ENCODE measurements at places on chromosomes 4 and X.

- DNase-seq = no peak
Measured at GRCh38 chr4:140529434-140529833, 5.5 kb downstream of the ELMOD2 start.

DNA sequence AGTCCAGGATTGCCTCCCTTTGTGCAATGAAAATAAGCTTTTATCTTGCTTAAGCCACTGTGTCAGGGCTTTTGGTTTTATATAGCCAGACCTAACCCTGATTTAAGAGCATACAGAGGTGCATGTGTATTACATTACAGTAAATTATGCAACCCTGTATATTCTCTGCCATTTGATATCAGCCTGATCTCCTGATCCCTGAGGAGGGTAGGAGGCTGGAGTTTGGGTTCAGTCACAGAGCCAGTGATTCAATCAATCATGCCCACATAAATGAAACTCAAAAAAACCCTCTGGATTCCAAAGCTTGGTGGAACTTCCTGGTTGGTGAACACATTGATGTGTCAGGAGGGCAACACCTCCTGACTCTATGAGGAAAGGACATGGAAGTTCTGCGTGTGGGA lies 7.3 kb upstream of the KLHL8 start:
- DNase-seq = no peak

DNA sequence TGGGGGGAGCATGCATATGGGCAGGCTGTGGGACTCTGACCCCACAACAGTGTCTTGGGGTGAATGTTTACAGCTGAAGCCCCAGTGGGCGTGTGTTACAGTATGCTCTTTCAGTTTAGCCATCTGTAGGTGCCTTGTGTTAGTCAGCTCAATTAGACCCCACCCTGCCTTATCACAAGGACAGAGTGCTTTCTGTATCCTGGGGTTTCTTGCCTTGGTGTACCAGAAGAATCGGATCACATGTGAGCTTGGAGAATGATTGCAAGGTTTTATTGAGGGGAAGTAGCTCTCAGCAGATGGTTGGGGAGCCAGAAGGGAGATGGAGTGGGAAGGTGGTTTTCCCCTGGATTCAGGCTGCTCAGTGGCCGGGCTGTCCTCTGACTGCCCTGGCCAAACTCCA lies 27.3 kb downstream of the SH3BGRL start:
- DNase-seq = no peak

DNA sequence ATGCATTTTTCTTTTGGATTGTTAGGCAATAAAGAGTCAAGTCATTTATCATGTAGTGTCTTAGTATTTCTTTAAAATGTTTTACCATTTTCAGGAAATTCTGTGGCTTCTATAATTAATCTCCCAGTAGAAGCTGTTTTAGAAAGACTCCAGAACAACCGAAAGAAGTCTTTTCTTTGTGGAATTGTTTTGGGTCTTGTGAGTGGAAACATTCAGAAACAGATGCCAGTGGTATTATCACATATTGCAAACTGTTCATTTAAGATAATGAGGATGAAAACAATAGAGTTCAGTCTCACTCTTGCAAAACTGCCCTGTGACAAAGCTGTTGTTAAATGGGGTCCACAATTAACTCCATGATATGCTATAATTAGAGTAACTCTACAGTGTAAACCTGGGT lies 211.2 kb upstream of the KIT start:
- no peak for DNase-seq

- no peak for DNase-seq
Measured at GRCh38 chr4:84939113-84939512, 27.4 kb downstream of the WDFY3 start.

DNA sequence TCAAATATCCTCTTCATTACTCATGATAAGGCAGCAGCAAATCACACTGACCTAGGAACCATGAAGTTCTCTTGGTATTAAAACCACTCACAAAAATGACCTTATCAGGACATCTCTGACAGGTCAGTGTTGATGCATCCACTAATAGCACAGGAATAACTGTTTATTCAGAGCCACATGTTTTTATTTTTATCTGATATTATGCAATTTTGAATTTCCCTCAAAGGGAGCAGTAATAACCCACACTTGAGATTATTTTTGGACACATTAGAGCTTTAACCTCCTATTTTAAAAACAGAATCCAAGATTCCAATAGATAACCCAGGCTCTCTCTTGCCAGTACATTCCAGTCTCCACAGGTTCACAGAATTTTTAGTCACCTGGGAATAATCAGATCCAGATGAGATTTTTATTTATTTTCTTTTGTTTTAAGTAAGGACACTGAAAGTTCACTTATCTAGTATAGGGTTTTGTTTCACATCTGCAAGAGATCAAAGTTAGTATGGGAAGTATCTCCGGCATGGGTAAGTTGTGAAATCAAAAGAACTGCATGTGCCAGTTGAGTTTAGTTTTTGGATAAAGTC lies 36.3 kb upstream of the MYOZ2 start:
- DNase-seq = no peak

GRCh38 chrX:82998163-82998562 lies 509.9 kb upstream of the POU3F4 start:
- DNase-seq = no peak

GRCh38 chr4:41473176-41473575 lies 64.8 kb upstream of the LIMCH1 start:
- DNase-seq = no peak

- no peak for DNase-seq
Measured at GRCh38 chrX:41335198-41335957, 1.4 kb downstream of the DDX3X start.

DNA sequence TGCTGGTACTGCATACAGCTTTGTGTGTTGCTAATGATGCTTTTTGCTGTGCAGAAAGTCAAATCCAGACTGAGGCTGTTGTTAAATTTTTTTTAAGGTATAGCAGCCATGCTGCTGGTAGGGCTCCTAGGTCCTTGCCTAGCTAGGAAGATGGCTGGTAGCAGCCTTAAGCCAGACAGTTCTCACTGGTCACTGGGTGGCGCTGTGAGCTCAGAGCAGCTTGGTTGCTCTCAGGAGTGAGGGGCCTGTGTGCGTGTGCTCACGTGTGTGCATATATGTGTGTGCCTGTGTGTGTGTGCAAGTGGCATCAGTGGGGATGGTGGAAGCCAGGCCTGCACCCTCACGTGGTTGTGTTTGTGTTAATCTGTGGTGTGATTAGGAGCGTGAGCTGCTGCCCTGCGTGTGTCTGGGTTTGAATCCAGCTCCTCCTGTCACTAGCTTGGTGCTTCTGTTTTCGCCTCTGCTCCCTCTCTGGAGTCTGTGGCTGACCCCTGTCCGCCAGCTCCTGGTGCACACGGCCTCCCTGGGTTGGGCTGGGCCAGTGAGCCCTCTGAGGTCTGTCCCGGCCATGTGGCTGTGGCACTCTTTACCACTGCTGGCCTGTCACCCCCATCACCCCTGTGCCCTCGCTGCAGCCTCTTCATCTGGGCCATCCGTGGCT lies 46.1 kb downstream of the SORCS2 start:
- DNase-seq = no peak

DNA sequence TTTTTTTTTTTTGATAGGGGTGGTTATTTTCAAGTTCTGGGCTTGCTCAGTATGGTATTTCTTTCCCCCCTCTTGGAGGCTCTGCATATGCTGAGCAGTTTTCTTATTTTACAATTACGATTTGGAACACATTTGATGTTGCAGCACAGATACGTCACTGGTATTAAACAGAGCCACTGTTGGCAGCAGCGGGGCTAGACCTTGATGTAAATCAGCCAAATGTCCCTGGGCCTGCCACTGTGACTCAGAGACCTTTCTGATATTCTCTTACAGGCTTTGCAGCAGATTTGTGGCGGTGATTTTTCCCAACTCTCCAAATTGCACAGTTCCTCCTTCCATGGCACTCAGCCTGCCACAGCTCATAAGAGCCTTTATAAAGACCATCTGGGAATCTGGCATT lies 81.1 kb downstream of the VMA21 start:
- no peak for DNase-seq

DNA sequence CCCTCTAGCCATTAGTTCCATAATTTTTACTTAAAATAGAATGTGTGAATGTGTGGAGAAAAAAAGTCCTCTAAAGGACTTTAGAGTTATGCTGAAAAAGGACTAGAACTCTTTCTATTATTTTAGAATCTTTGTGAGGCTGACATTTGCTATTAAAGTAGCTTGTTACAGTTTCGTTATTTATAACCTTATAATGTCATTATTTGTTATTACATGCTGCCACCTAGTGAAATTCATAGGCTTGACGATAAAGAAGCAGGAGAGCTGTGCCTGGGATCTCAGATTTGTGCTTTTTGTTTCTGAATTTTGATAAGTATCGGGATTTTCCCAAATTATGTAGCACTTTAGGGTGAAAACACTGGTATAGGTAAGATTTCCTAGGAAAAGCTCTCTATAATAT lies 38.5 kb upstream of the TAPT1 start:
- DNase-seq = no peak

DNA sequence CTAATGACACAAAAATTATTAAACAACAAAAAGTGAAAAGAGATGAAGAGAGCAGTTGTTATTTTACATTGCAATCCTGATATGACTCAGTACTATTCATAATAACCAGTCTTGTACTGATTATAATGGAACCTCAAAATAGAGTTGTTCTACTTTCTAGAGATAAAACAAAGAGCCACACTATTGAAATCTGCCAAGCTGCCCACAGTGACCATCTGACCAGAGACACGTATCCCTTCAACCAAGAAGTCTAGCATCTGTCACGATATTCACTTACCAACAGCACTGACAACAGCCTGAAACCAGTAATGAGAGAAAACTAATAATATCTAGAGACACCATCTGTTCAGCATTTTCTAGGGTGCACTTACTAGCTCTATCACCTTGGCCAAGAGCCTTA lies 466.7 kb downstream of the NKX6-1 start:
- DNase-seq = no peak

DNA sequence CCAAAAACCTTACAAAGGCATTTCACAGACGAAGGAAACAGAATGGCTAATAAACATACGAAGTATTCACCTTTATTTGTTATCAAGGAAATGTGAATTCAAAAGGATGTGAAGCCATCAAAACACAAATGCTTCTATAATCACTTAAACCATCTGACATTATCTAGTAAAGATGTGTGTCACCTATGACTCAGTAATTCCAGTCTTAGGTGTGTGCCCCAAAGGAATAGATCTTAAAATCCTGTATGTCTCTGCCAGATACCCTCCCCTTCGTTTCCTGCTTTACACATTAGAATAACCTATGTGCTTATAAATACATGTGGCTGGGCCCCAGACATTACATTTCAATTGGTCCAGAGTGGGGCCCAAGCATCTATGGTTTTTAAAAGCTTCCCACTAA lies 41.8 kb upstream of the CEP135 start:
- DNase-seq = no peak

GRCh38 chr4:145195167-145195952 lies 15.0 kb upstream of the OTUD4 start:
- DNase-seq = no peak

- no peak for DNase-seq
Measured at GRCh38 chr4:95263391-95263790, 285.4 kb downstream of the UNC5C start.

DNA sequence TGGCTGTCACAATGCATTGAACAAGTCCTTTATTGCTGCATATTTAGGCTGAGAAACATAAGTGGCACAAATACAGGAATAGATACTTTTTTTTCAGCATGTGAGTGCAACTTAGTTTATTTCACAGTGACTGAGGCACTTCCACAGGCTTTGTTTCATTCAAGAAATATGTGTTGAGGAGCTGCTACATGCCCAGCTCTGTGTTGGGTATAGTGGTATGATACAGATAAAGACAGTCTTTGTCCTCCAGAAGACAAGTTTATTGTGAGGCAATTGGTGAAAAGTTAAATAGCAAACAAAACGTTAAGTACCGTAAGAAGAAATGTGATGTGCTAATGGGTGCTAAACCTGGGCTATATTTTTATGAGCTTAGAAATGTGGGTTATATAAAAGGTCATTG lies 186.4 kb downstream of the SPRY1 start:
- no peak for DNase-seq

DNA sequence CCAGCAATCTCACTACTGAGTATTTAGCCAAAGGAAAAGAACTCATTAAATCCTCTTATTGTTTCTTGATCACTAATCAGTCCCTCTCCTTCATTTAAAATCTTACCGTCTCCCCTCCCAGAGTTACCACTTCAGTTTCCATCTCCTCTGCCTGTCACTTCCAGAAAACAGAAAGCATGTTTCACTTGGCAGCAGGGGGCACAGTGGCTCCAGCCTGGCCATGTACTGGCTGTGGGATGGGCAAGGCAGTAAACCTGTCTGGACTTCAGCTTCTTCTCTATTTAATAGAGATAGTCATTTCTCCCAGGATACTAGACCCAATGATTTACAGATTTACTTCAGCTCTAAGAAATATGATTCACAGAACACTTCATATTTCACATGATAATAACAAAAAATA lies 63.2 kb downstream of the CD40LG start:
- no peak for DNase-seq

DNA sequence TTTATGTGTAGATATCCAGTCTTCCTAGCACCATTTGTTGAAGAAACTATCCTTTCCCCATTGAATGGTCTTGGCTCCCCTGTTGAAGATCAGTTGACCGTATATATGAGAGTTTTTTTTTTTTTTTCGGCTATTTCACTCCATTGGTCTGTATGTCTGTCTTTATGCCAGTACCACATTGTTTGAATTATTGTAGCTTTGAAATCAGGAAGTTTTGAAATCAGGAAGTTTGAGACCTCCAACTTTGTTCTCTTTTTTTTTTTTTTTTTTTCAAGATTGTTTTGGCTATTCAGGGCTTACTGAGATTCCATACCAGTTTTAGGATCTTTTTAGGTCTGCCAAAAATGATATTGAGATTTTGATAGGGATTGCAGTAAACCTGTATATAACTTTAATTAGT lies 4.3 kb upstream of the SCD5 start:
- no peak for DNase-seq

- no peak for DNase-seq
Measured at GRCh38 chrX:9659571-9660195, 106.0 kb downstream of the GPR143 start.

DNA sequence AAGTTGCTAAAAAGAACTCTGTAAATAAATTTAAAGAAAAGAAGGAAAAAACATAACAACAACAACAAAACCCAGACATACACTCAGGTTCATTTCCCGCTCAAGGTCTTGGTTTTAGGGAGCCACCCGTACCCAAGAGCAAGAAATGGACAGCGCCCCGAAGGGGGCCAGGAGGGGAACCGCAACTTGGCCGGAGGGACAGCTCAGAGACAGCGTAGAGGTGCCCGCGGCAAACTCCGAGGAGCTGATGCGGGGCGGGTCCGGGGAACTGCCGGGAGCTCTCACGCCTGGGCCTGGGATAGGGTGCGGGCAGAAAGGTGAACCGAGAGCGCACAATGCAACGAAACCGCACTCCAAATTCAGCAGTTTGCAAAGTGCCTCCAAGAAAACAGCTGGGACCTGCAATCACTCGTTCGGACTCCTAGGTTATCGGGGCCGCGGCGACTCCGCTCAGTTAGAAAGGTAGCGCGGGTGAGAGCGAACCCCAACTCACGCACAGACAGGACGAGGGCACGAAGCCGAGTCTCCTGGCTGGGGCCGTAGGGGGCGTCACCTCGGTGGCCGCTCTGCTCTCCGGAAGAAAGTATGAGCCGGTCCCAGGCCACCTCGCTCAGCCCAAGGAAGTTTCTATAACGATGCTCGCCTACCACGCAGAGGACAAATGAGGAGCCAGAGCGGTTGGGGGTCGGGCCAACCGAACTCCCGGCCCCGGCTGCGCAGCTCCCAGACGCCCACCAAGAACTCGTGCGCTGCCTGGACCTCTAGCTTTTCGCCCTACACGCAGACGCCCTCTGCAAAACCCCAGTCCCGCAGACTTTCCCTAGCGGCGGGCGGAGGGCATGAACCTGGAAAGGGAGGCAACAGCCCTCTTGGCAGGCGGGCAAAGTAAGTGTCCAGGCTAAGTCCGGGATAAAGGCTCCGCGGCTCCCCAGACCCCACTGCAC lies 1.4 kb downstream of the NDNF start:
- DNase-seq = no peak

Measured in stimulated activated CD8-positive, alpha-beta memory T cell treated with anti-CD3 and anti-CD28 coated beads, Interleukin-7, amount 100 ng/mL, for 1 hour (primary cell).